ENCODE measurements at places on chromosomes 13 and 19. TPM values are rescaled to one million over a fixed set of nuclear protein-coding genes. Genes with fewer than 3 reads are reported as not detected.

Gene OLFM2
- 7.1 TPM for polyA plus RNA-seq

Gene THSD8
- 1.4 TPM for polyA plus RNA-seq

Gene EFNB2
- 13.5 TPM for polyA plus RNA-seq

Gene CHST8
- 1.6 TPM for polyA plus RNA-seq

Gene ZNF284
- polyA plus RNA-seq, result 0.90 TPM

Gene LYPD3
- 1.8 TPM for polyA plus RNA-seq

Gene PRR20C
- not detected for polyA plus RNA-seq

Gene FSTL3
- polyA plus RNA-seq, result 22.6 TPM

Gene KASH5
- 0.15 TPM for polyA plus RNA-seq

Gene PODNL1
- 3.7 TPM for polyA plus RNA-seq

Gene CRTC1
- 2.3 TPM for polyA plus RNA-seq

Gene LPAR2
- 3.2 TPM for polyA plus RNA-seq

Gene TTC9B
- polyA plus RNA-seq, result not detected

Gene CLASRP
- polyA plus RNA-seq, result 82.1 TPM

Gene TSSK6
- polyA plus RNA-seq, result not detected

Gene C19orf67
- polyA plus RNA-seq, result 0.08 TPM

Gene LILRA5
- 1.0 TPM for polyA plus RNA-seq

Gene RFX1
- polyA plus RNA-seq, result 7.6 TPM

Gene FFAR3
- not detected for polyA plus RNA-seq

Gene ACP7
- not detected for polyA plus RNA-seq

Gene ZNF28
- 11.8 TPM for polyA plus RNA-seq

Gene ZNF763
- 4.3 TPM for polyA plus RNA-seq

Gene ZNF675
- polyA plus RNA-seq, result 6.1 TPM

Gene IGFL1
- polyA plus RNA-seq, result not detected

Gene ZNF880
- polyA plus RNA-seq, result 15.6 TPM

Gene MEF2B
- 0.35 TPM for polyA plus RNA-seq

All from ovary (tissue), 10 donors.